ENCODE measurements at places on chromosomes 1 and 21.

DNA sequence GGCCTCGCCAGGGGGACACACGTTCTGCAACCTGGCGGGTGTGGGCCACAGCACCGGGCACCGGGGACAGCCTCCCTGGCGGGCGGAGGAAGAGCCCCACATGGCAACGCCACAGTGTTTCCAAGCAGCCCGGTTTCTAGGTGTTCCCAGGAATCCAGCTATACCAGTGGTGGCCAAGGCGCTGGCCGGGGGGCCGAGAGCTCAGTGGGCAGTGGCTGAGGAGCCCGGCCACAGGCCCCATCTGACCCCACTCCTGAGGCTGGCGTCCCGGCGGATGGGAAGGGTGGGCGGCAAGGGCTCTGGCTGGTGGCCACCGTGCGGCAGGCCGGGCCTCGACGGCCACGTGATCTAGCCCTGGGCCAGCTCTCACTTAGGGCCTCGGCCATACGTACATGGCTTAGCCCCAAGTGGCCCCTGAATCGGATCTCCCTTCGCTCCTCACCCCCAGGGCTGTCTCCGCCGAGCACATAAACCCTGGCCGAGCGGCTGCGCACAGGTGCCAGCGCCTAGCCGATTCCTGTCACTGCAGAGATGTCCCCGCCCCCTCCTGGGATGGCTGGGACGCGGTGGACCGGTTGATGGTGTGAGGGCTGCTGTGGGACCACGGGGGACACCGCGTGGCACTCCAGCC lies 68.7 kb downstream of the MORN1 start:
- no peak for DNase-seq

DNA sequence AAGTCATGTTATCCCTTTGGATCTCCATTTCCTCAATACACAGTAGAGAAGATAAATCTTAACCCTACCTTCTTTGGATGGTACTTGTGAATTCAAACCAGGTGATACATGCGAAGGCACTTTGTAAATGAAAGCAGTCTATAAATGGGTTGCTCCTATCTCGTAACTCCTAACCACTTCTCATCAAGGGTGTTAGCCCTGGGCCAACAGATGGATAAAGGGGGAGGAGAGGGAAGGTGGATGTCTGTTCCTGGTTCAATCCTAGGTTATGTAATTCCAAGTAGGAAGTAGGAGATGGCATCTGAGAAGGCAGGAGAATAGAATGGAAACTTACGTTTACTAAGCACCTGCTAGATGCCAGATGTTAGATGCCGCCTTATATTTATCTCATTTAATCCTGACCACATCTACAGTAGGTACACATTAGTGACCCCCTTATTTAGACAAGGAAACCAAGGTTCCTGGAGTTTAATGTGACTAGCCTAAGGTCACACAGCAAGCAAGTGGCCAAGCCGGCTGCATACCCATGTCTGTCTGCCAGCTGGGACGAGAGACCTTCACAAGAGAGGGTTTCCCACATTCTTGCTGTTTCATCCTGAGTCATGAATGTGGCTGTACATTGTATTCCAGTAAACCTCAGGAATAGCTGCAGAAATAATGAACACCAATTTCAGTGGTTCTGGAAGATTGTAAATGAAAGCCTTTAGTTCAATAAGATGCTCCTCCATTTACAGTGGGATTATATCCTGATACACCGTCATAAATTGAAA lies 47.7 kb downstream of the ELAVL4 start:
- DNase-seq: peak; percentile 40

DNA sequence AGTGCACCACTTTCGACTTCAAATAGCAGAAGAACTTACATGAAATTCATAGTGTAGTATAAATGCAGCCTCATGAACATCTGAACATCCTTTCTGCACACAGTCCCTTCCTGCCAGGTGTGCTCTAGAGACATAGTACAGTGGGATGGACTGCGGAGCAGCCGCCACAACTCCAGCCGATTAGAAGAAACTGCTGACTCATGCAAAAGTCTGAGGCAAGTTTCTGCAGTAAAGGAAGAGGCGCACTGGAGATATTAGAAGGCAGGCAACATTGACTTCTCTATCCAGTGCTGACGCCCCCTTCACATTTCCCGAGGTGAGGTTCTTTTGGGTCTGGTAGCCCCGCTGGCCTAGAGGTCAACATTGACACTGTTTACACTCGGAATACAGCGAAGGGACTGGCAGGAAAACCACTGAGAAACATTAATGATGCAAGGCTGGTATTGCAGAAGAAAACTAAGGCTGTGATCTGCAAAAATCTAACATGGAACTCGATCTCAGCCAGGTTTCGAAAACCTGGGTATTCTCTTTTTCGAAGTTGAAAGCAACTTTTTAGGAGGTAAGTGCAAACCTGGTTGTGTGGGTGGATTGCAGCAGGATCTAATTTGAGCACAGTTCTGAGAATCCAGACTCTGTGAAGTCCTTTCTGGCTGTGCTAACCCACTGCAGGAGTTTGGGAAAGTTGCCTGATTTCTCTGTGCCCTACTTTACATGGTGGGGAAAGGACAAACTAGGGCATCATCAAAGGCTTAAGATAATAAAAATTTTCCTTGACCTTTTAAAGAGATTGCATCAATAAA lies 90.7 kb downstream of the CDC7 start:
- DNase-seq: no peak

GRCh38 chr21:28410256-28410655 lies 582.4 kb downstream of the LTN1 start:
- DNase-seq: no peak

- no peak for DNase-seq
Observed at GRCh38 chr1:185406691-185407009, 89.6 kb upstream of the IVNS1ABP start.

GRCh38 chr21:37551331-37551992 lies 184.9 kb downstream of the DYRK1A start:
- no peak for DNase-seq

DNA sequence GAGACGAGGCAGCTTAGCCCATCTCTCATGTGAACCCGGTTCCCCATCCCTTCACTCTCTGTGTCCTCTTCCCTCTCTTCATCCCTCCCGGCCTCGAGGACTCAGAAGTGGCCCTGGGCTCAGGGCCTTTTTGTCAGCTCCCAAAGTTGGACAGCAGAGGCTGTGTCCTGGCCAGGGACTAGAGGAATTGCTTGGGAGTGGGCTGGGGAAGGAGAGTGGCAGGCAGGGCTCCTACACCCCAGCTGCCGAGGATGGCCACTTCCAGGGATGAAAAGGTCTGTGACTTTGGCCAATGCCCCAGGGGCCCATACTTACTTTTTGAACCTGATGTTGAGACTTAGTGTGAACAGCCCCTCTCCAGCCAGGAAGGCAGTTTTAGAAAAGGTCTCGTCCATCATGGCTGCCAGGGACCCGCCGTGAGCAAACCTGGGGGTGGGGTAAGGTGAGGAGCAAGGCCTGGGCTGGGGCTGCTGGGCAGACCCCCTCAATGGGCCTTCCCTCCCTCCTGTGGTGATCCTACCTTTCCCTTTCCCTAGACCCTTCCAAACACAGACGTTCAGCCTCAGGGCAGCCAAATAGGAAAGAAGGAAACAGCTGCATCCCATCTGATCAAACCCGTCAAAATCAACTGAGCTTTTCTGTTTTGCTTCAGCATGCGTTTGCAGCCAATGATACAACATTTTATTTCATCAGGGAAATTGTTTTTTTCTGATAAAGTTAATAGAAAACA lies 5.5 kb downstream of the THEM5 start:
- no peak for DNase-seq

DNA sequence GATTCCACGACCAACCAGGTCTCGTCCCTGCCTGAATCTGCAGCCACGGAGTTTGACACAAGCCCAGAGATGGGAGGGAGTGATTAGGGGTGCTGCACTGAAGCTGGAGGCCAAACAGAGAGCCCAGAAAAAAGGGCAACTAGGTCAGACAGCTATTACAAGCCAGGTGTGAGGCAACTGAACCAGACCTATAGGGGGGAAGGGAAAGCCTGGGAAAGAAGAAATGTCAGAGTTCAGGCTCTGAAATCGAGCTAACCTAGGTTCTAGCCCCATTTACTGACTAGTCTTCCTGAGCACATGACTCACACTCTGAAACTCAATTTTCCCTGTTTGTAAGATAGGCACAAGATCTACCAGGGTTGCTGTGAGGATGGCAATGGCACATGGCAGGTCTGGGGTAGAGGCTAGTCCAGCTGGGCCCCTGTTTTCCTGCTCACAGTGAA lies 1.7 kb downstream of the DHCR24 start:
- DNase-seq: no peak

DNA sequence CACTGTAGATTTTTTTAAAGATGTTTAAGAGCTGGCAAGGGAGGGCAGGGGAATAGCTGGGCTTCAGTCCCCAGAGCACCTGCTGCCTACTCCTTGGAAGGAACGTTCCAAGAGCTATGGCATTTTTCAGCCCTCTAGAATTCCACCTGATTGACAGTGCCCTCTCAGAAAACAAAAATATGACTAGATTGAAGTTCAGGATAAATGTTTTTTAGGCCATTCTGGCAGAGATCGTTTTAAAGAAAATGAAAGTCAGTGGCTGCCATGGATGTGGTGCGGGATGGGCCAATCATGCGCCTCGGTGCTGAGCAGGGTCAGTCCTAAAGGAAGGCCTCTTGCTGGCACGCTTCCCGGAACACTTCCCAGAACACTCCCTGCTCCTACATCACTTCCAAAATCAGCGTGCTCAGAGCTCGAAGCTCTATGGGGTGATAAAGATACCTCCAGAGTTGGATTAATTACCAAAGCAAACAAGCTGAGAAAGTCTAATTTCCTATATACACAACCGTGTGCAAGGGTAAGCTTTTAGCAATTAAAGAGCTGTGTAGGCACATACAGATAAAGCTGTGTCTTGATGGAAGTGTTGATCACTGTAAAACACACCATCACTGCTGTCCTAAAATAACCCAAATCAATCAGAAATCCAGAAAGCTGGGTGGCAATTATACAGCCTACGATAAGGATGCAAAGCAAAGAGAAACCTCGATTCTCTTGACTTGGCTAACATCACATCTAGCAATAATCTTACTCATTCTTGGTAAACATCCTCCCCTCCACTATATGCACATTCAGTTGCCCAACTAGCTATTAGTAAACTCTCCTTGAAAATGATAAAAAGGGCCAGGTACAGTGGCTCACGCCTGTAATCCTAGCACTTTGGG lies 34.6 kb downstream of the TGFBR3 start:
- DNase-seq: no peak

- no peak for DNase-seq
Observed at GRCh38 chr1:59152511-59152910, 144.4 kb upstream of the FGGY start.

GRCh38 chr1:44089371-44090048 lies 29.1 kb upstream of the KLF17 start:
- DNase-seq: peak; percentile 26

GRCh38 chr1:200107004-200107470 lies 79.5 kb downstream of the NR5A2 start:
- DNase-seq: no peak
